ENCODE measurements at places on chromosomes 1 and 21.

GRCh38 chr1:8155528-8156186, 129.5 kb upstream of the ERRFI1 start:
- DNase-seq = no peak

GRCh38 chr21:36260030-36260787, 59.8 kb upstream of the MORC3 start:
- peak; percentile 83 for DNase-seq

DNA sequence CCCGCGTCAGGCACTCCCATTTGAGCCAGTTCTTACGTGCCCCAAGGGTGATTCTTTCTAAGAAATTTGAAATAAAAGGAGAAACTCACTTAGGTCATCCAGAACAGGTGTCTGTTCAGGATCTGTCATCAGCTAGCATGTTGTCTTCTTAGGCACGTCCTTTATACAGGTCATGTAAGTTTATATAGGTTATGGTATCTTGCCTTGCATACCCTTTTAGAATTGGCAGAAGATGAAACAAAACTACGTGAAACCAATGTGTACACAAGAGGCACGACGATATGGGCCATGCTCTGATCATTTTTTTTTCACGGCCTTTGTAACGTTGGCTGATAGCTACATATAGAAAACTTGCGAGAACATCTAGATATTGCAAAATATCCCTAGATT, 579 bp upstream of the GTF2B start:
- no peak for DNase-seq

- DNase-seq = peak; percentile 86
These were observed 5.1 kb downstream of the ZC3H12A start for GRCh38 chr1:37479255-37480124.

DNA sequence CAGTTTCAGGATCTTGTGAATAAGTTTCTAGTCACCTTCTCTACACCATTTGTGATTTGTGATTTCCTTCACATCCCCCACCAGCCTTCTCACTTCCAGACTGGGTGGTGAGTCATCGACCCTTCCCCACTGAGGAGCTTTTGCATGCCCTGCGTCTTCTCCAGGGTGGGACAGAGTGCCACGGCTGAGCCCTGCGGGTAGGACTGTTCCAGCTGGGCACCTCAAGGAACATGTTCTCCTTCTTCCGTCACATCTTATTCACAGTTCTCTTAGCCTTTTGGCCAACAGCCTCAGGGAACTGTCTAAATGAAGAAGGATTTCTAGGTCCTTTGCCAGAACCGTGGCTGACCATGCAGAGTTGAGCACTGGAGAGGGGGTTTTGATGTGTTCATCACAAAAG, 116.5 kb downstream of the TMEM53 start:
- DNase-seq = no peak

- no peak for DNase-seq
These were observed 3.5 kb downstream of the PTCH2 start for GRCh38 chr1:44839576-44839975.

- no peak for DNase-seq
These were observed 3.3 kb upstream of the HES5 start for GRCh38 chr1:2533365-2533764.

Measured in CD4-positive, alpha-beta T cell treated with Interferon alpha-2 for 1 hour (primary cell).